Calu3 (cell line): ENCODE measurements at places on chromosomes 11 and 22.

GRCh38 chr11:17564687-17565042 lies 17.6 kb downstream of the OTOG start:
- DNase-seq: no peak

GRCh38 chr11:12909879-12910278 lies 99.2 kb upstream of the RASSF10 start:
- DNase-seq: no peak

GRCh38 chr11:97140885-97141494 lies 751.2 kb downstream of the JRKL start:
- DNase-seq: no peak

GRCh38 chr11:94750319-94751217 lies 17.6 kb upstream of the AMOTL1 start:
- DNase-seq: no peak

GRCh38 chr11:74541466-74541865 lies 47.9 kb upstream of the LIPT2 start:
- no peak for DNase-seq

GRCh38 chr11:69662021-69662698 lies 13.0 kb downstream of the LTO1 start:
- DNase-seq: no peak

- DNase-seq: peak; percentile 70
Observed at GRCh38 chr11:19370100-19370861, 129.5 kb upstream of the E2F8 start.

DNA sequence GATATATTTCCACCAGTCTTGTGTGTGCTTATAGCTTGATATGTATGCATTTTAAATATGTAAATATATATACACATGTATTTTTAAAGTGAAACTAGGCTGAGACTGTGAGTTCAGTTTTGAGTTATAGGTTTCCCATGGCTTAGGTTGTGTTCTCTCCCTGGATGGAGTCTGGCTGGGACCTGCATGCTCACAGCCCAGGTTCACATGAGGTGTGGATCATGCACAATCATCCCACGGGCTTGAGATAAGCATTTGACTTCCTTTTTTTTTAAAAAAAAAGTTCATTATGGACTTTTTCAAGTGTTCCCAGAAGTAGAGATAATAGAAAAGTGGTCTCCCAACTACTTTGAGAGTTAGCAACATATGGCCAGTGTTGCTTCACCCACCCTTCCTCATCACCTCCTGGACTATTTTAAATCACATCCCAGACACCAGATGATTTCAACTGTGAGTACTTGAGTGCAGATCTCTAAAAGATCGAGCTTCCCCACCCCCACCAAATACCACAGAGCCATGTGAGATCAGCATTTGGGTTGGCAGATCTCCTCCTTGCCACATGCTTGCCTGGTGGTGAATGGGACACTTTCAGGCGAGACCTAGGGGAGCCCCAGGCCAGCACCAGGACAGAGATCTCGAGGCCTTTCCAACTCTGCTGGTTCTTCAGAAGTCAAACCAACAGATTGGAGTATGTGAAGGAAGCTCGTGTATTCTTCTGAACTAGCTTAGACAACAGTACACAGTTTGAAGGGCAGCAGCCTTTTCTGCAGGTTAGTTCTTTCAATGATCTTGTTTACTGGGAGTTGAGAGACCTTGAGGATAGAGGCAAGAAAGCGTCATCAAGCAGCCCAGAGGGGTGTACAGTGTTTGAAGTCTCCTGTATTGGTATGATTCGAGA lies 15.9 kb downstream of the MED15 start:
- DNase-seq: no peak

- DNase-seq: no peak
Observed at GRCh38 chr11:124812876-124813275, 12.7 kb upstream of the MSANTD2 start.

GRCh38 chr11:65204646-65205601 lies 23.2 kb downstream of the CAPN1 start:
- peak; percentile 58 for DNase-seq

DNA sequence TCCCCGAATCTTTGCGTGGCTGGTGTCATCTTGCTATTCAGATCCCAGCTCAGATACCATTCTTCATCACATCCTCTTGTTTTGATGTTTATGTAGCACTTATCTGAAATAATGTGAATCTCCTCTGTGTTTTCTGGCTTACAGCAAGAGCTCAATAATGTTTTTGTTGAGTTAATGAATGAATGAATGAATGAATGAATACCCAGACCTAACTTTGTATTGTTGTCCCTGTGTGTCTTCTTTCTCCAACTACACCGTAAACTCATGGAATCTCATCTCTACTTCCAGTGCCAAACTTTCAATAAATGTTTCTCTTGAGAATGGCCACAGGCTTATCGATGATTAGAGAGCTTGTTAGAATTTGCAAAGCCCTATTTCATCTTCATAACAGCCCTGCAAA lies 110.2 kb downstream of the MYO18B start:
- DNase-seq: no peak

DNA sequence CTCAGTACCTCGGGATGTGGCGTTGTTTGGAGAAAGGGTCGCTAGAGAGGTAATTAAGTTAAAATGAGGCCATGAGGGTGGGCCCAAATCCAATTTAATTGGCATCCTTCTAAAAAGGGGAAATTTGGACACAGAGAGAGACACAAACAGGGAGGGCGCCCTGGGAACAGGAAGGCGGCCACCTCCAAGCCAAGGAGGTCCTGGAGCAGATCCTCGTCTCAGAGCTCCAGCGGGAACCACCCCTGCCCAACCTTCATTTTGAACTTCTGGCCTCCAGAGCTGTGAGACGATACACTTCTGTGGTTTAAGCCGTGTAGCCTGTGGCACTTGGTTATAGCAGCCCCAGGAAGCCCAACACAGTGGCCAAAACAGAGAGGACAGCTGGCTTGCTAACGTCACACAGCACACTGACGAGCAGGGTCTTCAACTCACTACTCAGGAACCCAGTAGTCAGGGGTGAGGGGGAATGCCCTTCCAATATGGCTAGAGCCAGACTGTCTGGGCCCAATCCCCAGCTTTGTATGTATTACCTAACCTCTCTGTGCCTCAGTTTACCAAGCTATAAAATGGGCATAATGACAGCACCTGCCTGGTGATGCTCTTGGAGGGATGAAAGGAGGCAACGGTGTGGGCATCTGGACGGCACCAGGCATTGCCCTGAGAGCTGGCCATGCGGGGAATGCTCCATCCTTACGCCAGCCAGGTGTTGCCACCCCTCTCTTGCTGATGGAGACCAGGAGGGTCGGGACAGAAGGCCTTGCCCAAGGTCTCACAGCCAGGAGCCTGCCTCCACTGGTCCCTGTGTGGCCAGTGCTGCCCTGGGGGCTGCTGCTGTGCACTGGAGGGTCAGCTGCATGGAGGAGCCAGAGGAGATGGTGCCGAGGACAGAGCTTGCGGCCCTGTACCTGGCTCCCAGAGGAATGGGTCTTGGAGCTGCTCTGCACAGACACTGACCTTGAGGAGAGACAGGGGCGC lies 53.3 kb upstream of the LINC01488 start:
- DNase-seq: no peak

GRCh38 chr22:20646415-20646814 lies 127.5 kb upstream of the SERPIND1 start:
- no peak for DNase-seq

- DNase-seq: no peak
Observed at GRCh38 chr22:19717181-19717580, 2.9 kb downstream of the SEPTIN5 start.

DNA sequence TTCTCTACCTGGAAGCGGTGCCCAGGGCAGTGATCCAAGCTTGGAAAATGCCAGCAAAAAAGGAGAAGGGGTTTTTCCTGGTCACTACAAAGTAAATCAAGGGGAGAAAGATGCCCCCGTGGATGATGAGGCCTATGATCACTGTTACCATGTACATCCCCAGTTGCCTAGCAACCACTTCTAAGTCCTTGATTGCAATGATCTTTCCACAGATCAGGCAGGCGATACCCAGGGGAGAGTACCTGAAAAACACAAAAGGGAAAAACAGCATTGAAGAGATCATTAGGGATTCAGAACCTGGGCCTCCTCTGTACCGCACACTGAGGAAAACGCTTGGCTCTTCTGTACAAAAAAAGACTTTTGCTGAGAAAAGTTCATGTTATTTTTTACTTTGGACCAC lies 127.1 kb downstream of the SLC1A2 start:
- DNase-seq: no peak

DNA sequence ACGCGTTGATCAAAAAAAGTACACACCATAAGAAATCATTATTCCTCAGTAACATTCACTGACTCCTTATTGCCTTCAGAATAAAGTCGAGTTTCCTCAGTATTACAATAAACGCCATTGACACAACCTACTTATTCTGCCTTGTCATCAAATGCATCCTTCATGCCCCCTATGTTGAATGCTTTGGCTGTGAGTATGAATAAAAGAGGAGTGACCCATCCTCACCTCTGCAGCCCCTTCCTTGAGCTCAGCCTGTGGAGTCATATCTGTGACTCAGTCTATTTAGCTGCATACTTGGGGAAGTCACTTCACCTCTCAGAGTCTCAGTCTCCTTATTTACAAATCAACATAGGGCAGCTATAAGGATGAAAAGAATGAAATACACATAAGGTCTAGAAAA lies 65.1 kb downstream of the USP35 start:
- DNase-seq: no peak

DNA sequence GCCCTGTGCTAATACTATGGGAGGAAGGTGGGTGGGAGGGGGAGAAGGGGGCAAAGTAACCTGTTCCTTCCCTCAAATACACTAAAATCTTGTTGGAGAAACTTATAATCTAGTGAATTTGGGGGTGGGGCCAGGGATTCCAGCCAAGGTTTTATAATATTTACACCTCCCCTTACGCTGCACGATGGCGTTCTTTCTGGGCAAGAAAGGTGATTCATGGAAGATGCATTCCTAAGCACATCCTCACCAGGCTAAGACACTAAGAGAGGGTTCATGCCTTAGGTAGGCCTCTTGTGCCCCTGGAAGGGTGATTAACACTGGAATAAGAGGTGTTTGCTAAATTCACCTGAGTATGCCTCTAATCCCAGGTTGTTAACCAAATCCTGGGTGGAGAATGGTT lies 82.6 kb downstream of the BARX2 start:
- no peak for DNase-seq

DNA sequence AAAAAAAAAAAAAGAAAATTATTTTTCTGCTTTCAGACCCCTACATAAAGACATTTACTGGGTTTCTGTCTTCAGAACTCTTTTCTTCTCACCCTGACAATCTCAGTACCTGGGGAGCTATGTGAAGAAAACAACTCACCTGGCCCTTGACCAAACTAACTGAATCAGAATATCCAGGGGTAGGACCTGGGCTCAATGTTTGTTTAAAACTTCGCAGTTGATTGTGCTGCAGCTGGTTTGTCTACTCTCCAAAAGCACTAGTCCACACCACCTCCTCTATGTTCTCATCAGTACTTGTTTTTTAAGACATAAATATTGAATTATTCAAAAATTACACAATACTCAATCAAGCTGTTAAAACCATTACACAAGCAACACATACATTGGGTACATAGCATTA lies 34.8 kb downstream of the EIF3F start:
- no peak for DNase-seq

DNA sequence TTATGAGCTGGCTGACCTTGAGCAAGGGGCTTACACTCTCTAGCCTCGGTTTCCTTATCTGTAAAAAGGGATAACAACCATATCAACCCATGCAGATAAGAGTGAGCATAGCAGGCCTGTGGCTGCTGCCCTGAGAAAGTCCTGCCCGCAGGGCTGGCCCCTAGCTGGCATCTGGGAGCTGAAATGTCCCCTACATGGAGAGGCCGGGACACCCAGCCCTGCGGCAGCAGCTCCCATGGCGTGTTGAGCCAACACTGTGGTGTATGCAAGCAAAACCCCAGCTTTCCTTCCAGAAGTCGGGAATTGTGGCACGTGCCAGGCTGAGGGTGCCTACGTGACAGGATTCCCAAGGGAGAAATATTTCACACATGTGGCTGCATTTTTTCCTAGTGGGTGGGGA lies 358.9 kb downstream of the CTTN start:
- no peak for DNase-seq

DNA sequence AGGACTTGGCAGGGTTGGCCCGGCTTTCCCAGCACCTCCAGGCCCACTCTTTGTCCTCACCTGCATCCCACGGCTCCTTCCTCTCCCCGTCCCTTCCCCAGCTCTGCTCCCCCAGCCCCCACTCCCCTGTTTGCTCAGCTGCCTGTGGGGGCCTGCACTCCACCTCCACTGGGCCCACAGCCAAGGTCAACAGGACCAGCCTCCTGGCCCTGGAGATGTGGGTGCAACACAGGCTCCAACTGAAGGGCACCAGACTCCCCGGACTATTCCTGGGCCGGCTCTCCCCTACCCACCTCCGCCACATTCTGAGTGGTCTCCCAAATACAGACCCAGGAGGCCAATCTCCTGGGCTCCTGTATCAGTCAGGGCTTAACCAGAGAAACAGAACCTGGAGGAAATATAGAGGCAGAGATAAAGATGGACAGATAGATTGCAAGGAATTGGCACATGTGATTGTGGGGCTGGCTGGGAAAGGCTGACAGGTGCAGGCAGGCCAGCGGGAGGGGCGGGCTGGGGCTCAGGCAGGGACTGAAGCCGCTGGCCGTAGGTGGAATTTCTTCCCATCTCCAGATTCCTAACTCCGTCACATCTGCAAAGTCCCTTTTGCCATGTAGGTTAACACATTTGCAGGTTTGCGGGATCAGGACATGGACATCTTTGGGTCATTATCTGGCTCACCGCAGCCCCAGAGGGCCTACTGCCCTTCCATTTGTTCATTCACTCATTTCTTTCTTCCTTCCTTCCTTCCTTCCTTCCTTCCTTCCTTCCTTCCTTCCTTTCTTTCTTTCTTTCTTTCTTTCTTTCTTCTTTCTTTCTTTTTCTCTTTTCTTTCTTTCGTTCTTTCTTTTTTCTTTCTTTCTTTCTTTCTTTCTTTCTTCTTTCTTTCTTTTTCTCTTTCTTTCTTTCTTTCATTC lies 45.8 kb upstream of the MYH9 start:
- peak; percentile 42 for DNase-seq

DNA sequence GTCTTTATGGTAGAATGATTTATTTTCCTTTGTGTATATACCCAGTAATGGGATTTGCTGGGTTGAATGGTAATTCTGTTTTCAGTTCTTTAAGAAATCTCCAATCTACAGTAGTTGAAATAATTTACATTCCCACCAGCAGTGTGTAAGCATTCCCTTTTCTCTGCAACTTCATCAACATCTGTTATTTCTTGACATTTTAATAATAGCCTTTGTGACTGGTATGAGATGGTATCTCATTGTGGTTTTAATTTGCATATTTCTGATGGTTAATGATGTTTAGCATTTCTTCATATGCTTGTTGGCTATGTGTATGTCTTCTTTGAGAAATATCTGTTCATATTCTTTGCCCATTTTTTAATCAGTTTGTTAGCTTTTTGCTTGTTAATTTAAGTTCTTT lies 901.2 kb downstream of the METTL15 start:
- DNase-seq: no peak

- peak; percentile 55 for DNase-seq
Observed at GRCh38 chr11:27701355-27702105, 1.3 kb upstream of the BDNF start.

GRCh38 chr11:65546217-65546958 lies 11.8 kb downstream of the LTBP3 start:
- peak; percentile 99 for DNase-seq

DNA sequence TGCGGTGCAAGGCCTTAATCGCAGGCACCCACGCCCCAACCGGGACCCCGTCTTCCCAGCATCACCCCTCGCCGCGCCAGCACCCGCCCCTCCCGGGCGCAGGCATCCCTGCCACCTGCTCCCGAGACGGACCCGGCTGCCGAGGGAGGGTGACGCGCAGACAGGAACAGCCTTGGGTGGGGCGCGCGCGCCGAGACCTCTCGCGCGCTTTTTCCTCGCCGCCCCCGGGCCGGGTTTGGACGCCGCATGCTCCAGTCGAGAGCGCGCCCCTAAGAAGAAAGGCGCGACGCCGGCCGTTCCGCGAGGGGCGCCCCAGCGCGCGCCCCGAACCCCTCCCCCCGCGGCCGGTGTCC lies 504 bp downstream of the CFL1 start:
- no peak for DNase-seq
